ENCODE measurements at places on chromosomes 7 and 10.

DNA sequence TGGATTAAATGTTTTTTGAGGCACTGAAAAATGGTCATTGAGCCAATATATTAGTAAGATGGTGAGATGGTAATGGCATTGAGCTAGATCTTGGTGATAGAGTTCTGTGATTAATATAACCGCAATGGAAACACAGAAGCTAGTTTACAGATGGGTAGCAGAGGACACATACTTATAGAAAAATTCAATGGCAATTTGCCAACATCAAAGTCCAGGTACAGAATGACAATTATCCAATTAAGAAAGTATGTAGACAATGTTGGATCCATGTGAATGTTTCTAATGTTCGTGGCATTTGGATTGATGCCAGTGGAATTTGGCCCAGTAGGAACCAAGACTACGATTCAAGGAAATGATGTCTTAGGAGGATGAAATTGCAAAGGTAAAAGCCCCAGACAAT is 187.8 kb downstream of the GNAT3 start:
- DNase-seq: no peak

- DNase-seq: no peak
These were observed 136.1 kb upstream of the MYO3A start for GRCh38 chr10:25797888-25798429.

DNA sequence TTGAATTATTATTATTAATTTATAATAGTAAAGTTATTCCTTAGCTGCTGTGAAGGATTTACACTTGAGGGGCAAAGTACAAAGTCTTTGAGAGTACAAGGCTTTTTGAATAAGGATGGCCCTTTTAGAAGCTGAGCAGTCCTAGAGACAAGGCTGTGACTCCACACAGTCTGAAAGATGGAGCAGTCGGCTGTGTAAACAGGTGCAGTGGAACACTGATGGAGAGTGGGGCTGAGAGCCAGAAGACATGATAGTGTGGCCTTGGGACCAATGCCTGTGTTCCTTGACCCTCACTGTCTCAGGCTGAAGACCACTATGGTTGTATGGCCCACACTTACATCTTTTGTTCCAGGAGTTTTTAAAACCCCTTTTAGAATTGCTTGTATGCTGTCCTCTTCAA is 311.2 kb upstream of the PHF14 start:
- no peak for DNase-seq

GRCh38 chr7:120867932-120868331 is 10.0 kb upstream of the TSPAN12 start:
- no peak for DNase-seq

DNA sequence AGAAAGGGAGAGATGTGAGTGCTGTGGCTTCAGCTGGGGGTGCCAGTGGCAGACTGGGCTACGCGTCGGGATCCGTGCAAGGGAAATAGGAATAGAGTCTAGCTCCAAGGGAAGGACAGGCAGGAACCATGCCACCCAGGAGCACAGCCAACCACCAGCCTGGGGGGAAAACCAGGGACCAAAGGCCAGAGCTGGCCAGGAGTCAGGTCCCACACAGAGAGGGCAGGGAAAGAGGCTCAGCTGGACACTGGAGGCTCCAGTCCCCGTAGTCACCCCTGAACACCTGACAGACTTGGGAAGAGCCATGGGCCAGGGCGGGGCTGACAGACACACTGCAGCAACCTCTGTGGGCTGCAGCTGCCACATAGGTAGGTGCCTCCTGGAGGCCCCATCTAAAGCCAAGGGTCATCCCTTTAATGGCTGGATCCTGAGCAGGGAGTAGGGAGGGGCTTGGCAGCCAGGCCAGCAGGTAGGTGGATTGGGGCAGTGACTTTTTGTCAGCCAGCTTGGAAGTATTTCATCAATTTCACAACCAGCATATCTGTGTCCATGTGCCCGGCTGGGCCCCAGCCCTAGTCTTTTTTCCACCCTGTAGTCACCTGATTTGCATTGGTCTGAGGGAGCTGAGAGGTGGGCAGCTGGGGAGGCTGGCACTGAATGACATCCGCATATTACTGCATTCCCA is 163.2 kb downstream of the SH2D4B start:
- DNase-seq: no peak

DNA sequence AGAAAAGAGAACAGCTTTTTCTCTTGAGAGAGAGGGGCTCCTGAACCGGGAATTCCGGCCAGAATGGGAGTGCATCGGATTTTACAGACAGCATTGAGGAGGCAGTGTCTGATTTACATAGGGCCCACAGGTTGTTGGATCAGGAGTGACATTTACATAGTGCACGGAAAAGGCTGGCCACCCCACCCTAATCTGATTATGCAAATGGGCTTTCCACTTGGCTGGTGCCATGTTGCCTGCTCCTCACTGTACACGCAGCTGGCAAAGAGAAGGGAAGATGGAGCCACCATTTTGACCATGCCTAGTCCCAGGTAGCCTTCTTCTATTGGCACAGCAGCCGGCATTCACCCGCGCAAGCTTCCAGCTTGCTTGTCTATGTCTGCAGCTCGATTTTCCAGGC is 77.5 kb upstream of the FAM171A1 start:
- no peak for DNase-seq

DNA sequence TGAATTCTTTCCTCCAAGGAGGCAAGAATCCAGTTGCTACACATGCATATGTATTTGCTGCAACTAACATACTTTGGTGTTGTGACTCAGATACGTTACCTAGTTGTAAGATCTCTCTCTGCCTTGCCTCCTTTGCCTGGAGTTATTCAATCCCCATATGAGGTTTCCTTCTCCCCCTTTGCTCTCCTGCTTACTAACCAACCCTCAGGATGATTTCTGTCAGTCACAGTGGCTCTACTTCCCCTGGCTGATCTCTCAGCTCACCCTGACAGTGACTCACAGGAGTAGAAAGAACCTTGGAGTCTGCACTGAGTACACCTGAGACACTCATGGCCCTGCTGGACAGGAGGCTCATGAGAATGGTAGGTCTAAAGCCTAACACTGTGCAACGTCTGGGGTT is 92.0 kb downstream of the TMEM106B start:
- DNase-seq: no peak

GRCh38 chr10:24128066-24128730 is 80.7 kb upstream of the KIAA1217 start:
- DNase-seq: no peak

DNA sequence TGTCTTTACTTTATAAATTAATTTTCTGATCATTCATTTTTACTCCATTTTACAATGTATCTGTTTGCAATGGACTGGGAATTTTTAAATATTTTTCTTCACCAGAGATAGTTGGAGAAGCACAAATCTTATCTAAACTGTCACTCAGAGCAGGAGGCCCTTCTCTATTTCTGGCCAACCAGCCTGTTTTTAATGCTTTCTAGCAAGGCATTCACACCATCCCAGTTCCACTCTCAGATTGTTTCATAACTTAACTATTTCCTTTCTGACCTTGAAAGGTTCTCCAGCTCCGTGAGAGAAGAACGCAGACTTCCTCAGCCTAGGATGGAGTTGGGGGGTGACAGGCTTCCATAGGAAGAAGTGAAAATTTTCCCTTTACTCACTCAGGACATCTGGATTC is 155.8 kb downstream of the SKIDA1 start:
- DNase-seq: no peak

- no peak for DNase-seq
These were observed 36.0 kb upstream of the RSU1 start for GRCh38 chr10:16853201-16853600.

Data from CD4-positive, alpha-beta T cell treated with Interleukin-6 for 4 hours (primary cell).